Smooth muscle cell of the brain vasculature (primary cell): ENCODE measurements at places on chromosomes 11 and 22.

GRCh38 chr22:49604732-49605302 is 222.9 kb downstream of the BRD1 start:
- no peak for DNase-seq

GRCh38 chr11:14908214-14908880 is 16.3 kb upstream of the CYP2R1 start:
- DNase-seq = no peak

DNA sequence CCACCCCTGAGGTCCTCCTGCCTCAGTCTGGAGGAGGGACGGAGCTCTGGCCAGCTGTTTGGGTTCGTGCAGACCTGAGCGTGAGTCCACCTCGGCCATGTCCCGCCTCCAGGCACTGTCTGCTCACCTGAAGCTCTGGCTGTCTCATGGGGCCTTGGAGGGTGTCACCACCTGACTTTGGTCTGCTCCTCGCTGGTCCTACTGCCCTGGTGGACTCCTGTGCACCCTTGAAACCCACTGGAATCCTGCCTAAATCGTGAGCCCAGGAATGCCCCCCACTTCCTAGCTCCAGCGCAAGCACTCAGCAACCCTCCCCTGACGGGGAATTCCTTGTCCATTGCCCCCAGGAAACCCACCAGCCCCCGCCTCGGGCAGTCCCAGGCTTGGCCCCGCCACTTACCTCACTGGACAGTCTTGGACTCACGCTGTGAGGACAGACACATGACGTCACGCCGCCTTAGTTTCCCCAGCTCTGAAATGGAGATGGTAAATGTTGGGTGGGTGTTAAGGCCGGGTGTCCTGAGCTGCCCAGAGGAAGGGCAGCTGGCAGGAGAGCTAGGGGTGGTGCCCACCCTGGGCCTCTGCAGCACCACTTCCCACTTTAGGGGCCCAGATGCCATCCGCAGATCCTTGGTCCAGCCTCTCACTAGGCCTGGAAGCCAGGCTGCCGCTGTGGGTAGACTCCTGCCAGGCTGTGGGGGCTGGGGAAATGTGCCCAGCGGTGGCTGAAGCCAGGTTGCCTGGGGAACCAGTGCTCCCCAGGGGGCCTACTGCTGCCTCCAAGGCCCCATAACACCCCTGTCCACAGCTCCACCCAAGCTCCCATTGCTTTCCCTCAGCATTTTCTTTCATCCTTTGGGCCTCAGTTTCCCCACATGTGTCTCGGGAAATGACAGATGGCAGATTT is 18.2 kb upstream of the TBX1 start:
- DNase-seq = no peak

GRCh38 chr11:43738600-43739409 is 58.3 kb downstream of the HSD17B12 start:
- DNase-seq = no peak

GRCh38 chr22:43050995-43051394 is 36.0 kb upstream of the PACSIN2 start:
- DNase-seq = no peak

DNA sequence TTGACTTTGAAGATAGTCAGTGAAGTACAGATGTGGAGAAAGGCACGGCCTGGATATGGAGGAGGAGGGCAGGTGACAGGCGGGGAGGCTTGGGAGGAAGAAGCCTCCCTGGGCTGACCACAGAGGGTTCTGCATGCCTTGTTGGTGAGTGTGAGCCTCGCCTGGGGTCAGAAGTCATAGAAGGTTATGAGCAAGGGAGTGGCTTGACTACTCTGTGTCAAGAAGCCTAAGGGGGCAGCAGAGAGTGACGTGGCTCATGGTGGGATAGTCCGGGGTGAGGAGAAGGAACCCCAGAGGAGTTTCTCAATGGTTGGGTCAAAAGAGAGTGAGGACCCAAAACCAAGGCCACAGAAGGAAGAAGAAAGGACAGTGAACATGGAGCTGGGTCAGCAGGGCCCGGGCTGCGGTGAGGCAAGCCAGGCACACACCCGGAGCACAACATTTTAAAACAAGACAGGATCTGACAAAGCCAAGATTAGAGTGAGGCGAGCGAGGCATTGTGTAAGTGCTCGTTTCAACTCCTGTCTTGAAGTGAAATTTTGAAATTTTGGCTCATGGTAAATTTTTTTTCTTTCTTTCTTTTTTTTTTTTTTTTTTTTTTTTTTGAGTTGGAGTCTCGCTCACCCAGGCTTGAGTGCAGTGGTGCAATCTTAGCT is 31.9 kb downstream of the PDGFB start:
- DNase-seq = no peak

DNA sequence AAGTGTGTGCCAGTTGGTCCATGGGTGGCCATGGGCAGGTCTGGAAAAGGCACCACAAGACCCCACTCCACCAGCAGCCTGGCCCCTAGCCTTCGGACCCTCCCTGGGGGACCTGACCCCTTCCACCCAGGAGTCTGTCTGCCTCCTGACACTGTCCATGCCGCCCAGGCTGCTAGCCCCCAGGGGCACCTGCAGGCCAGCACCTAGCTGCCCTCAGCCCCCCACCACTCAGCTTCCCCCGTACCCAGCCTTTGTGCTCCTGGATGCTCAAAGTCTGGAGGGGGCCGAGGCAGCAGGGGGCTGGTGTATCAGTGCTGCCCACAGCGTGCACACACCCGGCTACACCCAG is 34.3 kb upstream of the OR10G7 start:
- DNase-seq = no peak

DNA sequence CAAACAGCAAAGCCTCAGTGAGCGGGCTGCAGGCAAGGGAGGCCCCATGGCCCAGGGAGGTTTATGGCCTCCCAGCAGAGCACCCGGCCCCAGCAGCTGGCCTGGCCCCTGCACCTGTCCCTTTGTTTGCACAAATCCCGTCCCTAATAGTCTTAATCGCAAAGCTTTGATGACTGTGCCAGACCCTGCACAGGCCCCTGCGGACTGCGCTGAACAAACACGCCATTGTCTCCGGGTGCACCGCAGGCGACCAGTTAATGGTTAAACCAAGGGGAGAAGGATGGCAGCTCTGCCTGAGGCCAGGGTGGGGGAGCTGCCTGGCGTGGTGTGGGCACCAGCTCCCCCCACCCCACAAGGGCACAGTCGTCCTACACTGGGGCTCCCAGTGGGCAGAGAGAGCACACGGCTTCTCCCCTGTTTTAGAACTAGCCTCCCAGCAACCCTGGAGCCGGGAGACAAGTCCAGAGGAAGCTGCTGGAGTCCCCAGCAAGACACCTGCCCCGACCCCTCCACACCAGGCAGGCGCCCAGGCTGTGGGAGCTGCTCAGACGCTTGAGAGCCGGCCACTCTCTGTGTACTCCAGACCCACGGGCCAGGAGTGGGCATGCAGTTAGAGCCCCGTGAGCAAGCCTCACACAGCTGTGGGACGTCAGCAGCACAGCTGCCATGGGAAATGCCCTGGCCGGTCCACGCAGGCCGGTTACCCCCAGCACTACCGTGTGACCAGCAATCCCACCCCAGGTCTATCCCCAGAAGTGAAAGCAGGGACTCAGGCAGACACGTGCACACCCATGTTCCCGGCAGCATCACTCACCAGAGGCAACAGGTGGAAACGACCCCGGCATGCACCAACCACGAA is 39.7 kb upstream of the TH start:
- DNase-seq = no peak

GRCh38 chr11:76745561-76746207 is 37.5 kb upstream of the TSKU start:
- no peak for DNase-seq

DNA sequence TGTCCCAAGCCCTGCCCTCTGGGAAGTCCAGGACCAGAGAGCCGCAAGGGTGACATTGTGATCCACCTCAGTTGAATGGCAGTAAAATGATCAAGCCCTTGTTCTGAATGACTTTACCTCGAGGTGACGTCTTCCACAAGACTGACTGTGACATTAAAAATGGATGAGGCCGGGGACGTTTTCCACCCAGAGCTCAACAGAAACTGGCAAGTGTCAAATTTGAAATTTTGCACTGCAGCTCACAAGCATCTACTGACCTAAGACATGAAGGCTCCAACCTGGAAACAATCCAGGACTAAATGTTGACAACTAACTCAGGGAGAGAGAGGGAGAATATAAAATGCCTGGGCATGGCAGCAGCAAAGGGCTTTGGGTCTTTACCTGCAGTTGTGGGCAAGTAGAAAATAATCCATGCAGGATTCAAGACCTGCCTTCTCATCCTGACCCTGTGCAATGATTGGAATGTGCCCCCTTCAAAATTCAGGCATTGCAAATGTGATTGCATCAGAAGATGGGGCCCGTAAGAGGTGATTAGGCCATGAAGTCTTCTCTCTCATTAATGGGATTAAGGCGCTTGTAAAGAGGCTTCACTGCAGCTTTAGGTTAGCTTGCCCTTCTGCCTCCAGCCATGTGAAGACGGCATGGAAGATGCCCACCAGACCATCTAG is 33.6 kb upstream of the CLMP start:
- DNase-seq = no peak

GRCh38 chr11:86292912-86293616 is 9.0 kb upstream of the HIKESHI start:
- no peak for DNase-seq

GRCh38 chr11:79406376-79406775 is 34.5 kb downstream of the TENM4 start:
- DNase-seq = no peak

- no peak for DNase-seq
These were observed 96.5 kb downstream of the NXPE2 start for GRCh38 chr11:114774599-114775361.

DNA sequence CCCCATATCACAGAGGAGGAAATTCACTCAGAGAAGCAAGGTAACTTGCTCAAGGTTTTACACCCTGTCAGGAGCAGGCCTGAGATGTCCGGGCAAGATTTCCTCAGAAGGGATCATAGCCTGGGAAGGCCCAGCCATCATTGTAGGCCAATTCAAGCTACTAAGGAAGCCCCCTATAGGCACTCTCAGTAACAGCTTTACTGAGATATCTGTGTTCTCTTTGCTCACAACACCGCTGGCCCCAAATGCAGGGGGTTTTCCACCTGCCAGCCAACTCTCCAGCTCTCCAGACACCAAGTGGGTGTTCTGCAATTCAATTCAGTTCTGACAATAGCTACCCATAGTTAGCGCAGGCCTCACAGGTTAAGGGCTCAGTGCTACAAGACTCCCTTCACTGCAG is 84.0 kb downstream of the SLC36A4 start:
- DNase-seq = no peak

DNA sequence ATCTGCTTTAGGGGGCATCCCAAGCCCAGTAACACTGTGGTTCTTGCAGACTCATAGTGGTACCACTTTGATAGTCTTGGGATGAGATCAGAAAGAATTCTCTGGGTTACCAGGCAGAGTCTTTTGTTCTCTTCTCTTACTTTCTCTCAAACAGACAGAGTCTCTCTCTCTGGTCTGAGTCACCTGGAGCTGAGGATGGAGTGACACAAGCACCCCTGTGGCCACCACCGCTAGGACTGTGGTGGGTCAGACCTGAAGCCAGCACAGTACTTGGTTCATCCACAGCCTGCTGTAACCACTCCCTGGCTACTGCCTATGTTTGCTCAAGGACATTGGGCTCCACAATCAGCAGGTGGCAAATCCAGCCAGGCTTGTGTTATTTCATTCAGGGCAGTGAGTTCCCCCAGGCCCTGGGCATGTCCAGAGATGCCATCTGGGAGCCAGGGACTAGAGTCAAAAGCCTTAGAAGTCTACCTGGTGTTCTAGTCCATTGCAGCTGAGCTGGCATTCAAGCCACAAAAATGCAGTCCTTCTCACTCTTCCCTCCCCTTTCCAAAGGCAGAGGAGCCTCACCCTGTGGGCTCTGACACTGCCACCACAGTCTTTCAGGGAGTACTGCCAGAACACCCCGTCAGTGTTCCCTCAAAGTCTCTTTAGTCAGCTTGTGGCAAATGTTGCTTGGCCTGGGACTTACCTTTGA is 29.9 kb downstream of the ENDOD1 start:
- no peak for DNase-seq

GRCh38 chr11:102522312-102523188 is 8.0 kb downstream of the MMP7 start:
- DNase-seq = no peak

DNA sequence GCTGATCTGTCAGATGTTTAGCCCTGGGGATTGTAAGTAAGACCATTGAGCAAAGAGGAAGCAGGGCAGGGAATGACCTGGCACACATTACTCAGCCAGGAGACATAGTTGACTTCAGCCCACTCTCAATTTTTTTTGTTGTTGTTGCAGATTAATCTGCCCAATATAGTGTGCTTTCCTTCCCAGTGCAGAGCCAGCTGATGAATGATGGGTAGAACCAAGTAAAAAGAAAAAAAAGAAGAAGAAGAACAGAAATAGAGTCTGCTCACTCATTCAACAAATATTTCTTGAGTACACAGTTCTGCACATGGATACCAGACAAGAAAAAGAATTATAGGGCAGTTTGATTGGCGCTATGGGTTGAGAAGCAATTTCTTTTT is 292.7 kb downstream of the ETS1 start:
- DNase-seq = no peak

GRCh38 chr11:3840870-3841425 is at the start of gene RHOG:
Gene RHOG (minus strand): TSS chr11:3840959. CDS start chr11:3828138, 12,821 bp downstream.
- no peak for DNase-seq

DNA sequence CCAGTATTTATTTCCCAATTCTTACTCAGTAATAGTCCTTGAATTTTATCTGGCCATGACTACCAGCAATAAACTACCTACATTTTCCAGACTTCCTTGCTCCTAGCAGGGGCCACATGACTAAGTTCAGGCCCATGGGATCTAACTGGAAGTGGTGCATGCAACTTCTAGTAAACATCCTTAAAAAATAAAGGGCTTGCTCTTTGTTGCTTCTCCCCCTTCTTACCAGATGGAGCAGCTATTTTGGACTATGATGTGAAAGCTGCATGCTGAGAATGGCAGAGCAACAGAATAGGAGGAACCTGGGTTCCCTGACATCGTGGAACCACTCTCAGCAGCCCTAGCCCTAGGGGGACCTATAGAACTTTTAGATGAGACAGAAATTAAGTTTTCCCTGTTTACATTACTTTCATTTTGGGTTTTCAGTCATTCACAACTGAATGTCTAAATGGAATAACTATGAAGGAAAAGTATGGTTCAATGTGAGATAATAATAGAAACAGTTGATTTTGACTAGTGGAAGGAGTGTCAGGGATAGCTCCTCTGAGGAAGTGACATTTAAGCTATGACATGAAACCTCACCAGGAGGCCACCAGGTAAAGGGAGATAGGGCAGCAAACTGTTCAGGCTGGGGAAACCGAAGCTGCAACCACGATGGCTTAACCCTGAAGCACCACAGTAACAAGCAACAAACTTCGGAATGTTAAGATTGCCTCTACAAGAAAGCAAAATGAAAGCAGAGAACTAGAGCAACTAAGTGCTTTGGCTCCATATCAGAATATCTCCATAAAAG is 48.9 kb downstream of the PHF21A start:
- DNase-seq = no peak
